ENCODE measurements at places on chromosomes 13 and 19.
A peak's percentile ranks its signal among the peaks of the same experiment; 100 is the strongest.

GRCh38 chr13:44407379-44407778 lies 33.8 kb downstream of the SERP2 start:
- no peak for DNase-seq

GRCh38 chr13:80921971-80922370 lies 581.0 kb upstream of the SPRY2 start:
- DNase-seq = no peak

DNA sequence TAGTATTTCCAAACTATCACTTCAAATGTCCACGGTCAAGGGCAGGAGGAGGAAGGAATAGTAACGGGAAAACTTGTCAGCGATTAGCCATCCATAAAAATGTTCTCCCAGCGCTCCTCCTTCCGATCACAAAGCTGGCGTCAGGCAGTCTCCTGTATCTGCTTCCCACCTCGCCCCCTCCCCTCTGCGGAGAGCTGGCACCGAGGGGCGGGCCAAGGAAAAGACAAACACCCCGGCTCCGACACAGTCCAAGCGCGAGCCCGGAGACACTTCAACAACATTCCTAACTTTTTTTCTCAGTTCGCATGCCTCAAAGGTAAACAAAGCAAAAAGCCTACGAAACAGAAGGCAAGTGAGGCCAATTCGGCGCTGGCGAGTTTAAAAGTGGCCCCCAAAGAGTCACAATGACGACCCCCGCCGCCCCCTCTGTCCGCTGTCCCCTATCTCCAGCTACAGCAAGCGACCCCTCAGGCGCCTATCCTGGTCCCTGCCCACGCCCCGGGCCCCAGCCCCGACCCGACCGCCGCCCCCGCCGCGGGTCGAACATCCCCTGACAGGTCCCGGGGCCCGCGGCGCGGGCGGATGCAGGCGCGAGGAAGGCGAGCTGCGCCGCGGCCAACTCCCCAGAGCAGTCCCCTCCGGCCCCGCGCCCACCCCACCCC lies 736 bp downstream of the SMAD9 start:
- no peak for DNase-seq

- DNase-seq = peak; percentile 69
Observed at GRCh38 chr19:48970923-48971395, 5.8 kb downstream of the FTL start.

GRCh38 chr13:110915057-110915873 lies at the start of gene ANKRD10:
Gene ANKRD10 (minus strand): TSS chr13:110915069. CDS start chr13:110914934, 135 bp downstream.
- DNase-seq = peak; percentile 100

DNA sequence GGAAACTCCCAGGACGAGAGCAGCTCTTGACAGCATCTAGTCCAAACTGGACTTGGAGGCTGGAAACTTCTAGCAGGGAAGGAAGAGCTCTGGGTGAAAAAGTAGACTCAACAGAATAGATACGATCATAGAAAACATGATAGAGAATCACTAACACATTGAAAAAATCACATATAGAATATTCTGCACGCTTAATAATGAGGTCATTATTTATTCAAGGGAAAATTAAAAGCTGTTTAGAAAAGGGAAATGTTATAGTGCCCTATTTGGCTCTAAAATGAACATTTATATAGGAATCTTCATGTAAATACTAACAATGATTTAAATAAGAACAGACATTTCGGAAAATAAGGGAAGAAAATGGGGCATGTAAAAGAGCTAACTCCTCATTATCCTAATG lies 15.1 kb downstream of the KL start:
- DNase-seq = no peak

DNA sequence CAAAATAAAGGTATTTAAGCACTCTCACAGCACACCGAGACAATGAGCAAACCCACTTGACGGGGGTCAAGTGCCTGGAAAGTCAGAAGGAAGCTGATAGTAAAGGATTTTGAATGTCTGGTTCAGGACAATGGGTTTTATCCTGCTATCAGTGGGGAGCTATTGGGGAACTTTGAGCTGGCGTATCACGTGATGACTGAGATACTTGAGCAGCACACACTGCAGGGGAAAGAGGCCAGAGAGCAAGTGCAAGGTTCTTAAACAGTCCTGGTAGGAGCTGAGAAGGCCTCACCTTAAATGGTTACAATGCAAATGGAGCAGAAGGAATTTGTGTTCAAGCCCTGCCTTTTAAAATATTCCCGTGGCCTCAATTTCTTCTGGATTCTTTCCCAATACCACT lies 225.3 kb downstream of the LACC1 start:
- DNase-seq = no peak

DNA sequence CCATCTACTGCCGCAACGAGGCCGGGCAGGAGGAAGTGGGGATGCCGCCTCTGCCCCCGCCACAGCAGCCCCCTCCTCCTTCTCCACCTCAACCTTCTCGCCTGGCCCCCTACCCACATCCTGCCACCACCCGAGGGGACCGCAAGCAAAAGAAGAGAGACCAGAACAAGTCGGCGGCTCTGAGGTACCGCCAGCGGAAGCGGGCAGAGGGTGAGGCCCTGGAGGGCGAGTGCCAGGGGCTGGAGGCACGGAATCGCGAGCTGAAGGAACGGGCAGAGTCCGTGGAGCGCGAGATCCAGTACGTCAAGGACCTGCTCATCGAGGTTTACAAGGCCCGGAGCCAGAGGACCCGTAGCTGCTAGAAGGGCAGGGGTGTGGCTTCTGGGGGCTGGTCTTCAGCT lies 3.4 kb upstream of the NUP62 start:
- DNase-seq = no peak

GRCh38 chr13:42740753-42741152 lies 40.6 kb upstream of the FAM216B start:
- DNase-seq = no peak

- DNase-seq = no peak
Observed at GRCh38 chr13:25980255-25980654, 71.6 kb downstream of the SHISA2 start.

DNA sequence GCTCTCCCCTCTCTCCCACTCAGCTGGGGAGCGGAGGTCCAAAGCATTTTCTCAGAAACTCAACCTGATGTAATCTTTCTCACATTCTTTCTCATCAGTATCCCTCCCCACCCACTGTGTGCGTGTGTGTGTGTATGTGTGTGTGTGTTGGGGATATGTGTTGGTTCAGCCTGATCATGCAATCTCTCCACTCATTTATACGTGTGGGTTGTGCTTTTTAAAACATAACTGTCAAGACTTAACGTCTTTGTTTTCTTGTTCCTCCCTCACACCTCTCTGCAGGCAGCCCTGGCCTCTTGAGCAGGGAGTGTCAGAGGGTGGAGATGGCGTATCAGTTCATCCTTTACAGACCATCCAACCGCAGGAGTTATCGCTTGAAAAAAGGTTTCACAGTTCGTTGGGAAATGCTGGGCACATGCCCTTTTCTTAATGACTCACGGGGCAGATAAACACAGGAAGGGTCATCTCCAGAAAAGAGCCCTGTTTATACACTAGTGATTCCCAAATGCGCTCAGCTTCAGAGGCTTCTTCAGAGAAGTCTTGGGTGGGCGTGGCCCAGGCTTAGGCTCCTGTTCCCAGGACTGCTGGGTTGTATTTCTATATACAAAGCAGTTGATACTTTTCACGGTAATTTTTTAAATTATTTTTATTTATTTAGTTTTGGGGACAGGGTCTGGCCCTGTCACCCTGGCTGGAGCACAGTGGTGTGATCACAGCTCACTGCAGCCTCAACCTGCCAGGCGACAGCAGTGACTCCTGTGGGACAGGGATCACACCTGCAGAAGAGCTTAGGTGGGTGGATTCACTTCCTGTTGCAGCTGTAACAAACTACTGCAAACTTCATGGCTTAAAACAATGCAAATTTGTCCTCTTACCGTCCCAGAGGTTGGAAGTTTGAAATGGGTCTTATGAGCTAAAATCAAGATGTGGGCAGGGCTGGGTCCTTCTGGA lies 60.3 kb downstream of the CCDC70 start:
- DNase-seq = no peak

- DNase-seq = no peak
Observed at GRCh38 chr13:98385606-98386005, 191.3 kb downstream of the STK24 start.

- DNase-seq = peak; percentile 28
Observed at GRCh38 chr13:73754727-73755292, 379.4 kb downstream of the KLF12 start.

GRCh38 chr19:8423817-8424223 lies 10.7 kb downstream of the MARCHF2 start:
- peak; percentile 97 for DNase-seq

GRCh38 chr13:93942016-93942415 lies 537.5 kb downstream of the DCT start:
- DNase-seq = no peak

Data from fibroblast of the conjunctiva (primary cell).